ENCODE measurements at places on chromosomes 7 and 10.

DNA sequence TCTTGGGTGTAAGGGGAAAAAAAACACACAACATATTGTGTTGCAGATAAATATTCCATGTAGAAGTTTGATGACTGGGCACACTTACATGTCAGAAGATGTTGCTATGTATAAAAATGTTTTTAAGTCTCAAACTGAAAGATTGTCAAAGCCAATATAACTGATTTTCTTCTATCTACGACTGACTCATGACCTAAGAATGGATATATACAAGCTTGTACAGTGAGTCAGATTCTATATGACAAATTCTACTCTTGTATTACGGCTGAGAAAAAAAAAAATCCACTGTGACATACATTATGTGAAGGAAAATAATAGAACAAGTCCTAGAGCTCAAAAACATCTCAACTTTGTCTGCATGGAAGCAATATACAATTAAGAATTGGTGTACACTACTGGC lies 343.0 kb upstream of the PCDH15 start:
- no peak for DNase-seq

- no peak for DNase-seq
Measured at GRCh38 chr7:117270371-117270770, 52.5 kb downstream of the WNT2 start.

DNA sequence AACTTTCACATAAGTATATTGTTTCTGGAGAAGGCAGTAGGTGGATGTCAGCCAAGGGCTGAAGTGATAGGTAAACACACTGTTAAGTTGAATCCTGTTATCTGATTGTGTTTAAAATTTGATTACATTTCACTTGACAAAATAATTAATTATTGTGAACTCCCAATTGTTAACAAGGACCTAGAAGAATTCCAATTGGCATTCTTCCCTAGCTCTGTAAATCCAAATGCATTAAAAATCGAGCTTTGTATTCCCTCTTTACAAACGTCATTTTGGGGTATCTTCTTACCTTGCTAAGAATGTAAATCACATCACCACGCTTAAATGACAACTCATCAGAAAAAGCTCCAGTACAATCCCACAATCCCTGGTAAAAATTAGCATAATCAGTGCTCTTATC lies 179.9 kb downstream of the SKAP2 start:
- no peak for DNase-seq

- DNase-seq: no peak
Measured at GRCh38 chr10:80714566-80714965, 176.9 kb downstream of the SH2D4B start.

DNA sequence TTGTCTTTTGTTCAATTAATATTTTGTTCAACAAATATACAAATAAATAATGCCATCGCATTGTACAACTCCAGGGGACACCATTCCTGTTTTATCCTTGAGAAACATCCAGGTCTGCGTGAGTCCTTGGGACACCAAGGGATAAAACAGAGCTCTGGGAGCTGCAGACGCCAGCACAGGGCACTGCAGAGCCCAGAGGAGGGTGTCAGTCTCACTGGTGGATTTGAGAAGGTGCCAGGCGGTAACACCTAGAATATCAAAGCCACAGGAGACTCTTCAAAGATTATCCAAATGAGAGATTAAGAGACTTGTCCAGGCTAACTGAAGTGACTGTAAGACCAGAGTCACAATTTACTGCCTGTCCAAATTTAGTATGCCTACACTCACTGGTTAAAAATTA lies 55.3 kb downstream of the TEX36 start:
- no peak for DNase-seq

DNA sequence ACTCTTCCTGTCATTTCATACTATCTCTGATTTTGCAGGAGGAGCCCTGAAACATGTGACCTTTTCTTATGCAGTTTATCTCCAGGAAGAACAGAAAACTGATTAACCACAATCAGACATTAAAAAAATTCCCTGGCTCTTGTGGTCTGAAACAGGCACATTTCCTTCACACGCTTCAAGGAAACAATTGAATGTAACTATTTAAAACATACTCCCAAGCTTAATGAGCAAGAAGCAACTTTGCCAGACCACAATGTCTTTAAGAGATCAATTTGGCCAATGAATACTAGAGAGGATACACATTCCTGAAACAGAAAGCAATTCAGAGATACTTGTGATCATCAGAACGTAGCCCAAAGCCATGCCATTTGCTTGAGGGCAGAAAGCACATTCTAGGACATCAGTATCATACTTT lies 65.8 kb downstream of the PIP4K2A start:
- DNase-seq: no peak

GRCh38 chr7:68440866-68441265 lies 1157.4 kb upstream of the AUTS2 start:
- no peak for DNase-seq

GRCh38 chr10:133489816-133490588 lies 36.3 kb downstream of the SCART1 start:
- no peak for DNase-seq

DNA sequence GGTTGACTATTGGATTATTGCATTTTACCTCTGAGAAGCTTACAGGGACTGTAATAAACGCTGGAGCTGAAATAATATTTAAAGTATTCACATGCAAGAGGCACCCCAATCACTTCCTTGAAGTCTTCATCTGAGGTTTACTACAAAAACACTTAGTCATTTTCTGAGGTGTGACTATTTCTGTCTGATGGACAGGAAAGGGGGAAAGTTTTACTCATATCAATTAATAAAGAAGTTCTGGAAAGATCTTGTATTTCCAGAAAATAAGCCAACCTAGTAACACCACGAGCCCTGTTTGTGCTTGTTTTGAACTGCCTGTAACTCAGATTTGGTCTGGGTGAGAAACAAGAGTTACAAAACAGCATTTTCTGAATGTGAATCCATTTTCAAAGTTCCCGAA lies 63.9 kb upstream of the PRKCQ start:
- DNase-seq: no peak

DNA sequence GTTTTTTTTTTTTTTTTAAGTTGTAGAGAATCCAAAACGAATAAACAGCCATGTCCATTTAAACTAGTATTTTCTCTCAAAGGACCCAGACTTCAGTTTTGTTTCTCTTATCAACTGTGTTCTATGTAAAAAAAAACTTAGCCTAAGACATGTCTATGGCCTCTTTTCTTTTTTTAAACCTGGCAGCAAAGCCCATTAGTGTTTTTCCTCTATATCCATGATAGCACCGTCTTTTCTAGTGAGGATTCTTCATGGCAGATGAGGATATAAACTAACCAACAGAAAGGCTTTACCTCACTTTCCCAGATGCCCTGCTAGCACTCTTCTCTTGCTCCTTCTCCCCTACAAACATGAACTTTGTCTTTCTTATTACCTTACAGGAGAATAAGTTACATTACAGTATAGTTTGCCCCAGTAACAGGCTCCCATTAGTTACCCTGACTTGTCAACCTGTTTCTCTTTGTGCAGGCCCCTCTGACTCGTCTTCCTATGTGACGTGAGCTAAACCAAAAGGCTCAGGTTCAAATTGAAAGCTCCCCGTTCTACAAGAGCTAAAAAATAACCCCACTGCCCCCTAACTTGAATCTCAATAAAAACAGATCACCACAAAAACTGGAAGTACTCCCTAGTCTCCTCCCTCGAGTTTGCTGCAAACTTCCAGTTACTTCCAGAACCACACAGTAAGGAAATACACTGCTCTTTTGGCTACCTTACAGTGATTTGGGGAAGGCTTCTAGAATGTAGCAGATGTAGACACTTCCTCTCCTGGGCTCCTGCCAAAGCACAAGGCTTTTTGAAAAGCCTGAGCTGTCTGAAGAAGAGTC lies 20.1 kb downstream of the P4HA1 start:
- no peak for DNase-seq

- DNase-seq: no peak
Measured at GRCh38 chr10:15166325-15166724, 2.2 kb downstream of the NMT2 start.

- DNase-seq: no peak
Measured at GRCh38 chr10:16195178-16195769, 241.5 kb upstream of the PTER start.

DNA sequence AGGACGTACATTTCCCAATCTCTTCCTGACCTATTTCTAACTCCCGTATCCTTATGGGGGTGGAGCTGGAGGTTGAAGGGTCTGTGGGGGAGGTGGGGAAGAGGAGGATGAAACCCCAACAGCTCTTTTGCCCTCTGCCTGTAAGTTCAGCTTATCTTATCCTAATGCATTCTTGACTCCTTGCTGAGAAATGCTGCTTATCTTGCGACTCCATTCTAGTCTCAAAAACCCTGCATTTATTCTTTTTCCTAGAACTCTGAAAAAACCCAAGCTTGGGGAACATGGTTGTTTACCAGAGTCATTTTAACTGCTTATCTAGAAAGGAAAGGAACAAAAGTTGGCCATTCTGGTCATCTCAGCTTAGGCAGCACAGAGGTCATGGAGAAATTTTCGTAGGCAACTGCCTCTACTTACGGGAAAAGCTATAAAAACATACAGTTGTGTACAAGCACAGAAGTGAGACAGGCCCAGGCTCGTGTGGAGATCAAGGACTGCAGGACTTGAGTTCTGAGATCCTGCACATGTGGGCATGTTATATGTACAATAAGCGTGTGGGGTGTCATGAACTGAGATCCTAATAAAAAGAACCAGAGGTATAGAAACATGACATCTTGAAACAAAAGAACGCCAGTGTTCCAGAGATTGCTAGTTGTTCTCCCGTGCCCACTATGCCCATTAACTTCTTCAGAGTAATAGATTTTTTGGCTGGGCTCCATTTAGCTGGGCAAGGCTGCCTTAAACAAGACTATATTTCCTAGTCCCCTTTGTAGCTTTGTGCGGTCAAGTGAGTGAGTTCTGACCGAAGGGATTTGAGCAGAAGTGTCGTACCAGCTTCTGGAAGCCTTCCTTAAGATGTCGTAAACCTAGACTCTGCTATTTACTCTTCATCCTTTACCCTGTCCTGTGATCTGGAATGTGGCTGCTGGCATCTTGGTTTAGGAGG lies 9.6 kb downstream of the INMT start:
- no peak for DNase-seq

GRCh38 chr10:19993714-19994315 lies 177.6 kb downstream of the PLXDC2 start:
- no peak for DNase-seq

DNA sequence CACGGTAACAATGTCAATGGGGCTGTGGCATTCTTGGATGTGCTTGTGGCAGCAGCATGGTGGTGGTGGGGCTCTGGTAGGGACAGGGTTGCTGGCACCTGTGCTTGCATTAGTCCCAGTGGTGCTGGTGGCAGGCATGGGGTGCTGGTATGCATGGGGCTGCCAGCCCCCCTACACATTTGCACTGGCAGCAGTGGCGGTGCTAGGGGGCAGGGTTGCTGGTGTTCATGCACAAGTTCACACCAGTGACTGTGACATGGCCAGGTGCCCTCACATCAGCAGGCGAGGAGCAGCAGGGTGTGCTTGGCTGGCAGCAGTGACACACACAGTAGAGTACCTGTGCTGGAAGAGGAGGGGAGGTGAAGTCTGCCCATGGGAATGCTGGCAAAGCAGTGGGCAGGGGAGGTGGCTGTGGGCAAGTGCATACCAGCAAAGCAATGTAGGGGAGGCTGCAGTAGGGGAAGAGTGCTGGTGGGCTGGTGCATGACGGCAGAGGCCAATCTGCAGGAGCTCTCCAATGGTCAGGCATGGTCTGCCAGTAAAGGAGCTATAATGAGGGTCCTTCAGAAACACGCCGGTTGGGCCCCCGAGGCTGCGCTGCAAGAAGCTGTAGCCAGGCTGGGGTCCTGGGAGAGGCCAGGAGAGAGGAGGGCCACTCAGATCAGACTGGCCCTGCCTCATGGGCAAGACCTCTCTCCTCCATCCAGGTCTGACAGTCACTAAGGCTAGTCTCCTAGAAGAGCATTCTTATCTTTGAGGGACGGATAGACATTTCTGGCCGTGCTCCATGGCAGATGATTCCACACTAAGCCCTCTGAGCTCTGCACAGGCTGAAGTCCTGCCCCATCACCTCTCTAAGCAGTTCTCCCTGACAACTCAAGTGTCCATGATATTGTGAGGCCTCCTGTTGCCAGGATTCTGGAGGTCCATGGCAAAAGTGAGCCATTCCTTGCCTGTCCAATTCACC lies 406.4 kb downstream of the SEMA3D start:
- DNase-seq: no peak

- no peak for DNase-seq
Measured at GRCh38 chr7:2086229-2086628, 146.5 kb downstream of the MAD1L1 start.

- no peak for DNase-seq
Measured at GRCh38 chr7:81925530-81925929, 155.7 kb upstream of the HGF start.

DNA sequence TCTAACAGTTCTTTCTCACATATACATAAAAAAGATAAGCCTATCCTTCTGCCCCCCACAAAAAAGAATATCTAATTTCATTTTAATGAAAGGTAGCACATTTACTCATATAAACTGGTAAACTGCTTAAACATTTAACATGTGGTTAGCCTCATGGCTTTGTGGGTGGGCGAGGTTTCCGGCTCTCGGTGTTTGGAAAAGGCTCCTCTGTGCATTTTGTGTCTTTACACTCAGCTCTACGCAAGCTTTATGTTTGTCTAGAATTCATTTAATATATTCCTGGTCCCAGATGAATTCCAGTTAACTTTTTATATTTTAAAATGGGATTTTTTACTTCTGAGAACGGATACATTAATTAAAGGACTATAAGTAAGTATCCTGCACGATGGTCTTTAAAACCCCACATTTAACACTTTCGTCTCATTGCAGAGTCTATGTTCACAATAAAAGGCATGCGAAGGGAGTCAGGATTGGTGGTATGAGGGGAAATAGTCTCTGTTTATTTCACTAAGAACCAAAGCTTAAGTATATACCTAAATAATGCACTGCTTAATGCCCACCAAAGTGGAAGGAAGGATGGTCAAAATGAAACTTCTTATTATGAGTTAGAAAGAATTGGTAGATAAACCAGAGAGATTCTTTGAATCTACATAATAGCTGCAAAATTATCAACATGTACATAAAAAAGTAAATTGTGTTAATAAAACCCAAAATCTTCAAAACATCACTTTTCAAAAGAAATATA lies 197.2 kb downstream of the CRPPA start:
- DNase-seq: peak; percentile 12

DNA sequence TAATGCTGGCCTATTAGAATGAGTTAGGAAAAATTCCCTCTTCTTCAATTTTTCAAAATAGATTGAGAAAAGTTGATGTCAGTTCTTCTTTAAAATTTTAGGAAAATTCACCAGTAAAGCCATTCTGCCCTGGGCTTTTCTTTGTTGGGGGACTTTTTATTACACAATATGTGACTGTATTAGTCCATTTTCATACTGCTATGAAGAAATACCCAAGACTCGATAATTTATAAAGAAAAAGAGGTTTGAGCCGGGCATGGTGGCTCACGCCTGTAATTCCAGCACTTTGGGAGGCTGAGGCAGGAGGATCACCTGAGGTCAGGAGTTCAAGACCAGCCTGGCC lies 12.7 kb downstream of the TAS2R40 start:
- no peak for DNase-seq

DNA sequence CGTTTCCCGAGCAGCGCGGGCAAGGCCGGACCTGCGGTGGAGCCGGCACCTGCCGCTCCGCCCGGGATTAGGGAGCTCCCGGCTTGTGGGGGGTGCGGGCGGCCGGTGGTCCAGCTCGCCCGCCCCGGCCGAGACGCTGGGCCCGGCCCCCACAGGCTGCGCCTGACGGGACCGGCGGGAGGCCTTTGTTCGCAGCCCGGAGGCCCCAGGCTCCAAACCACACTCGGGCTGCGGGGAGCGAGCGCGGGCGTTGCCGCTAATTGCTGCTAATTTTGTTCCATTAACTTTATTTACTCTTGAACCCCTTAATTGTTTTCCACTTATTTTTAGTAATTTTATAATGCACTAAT lies 9.6 kb downstream of the UNCX start:
- no peak for DNase-seq

- DNase-seq: no peak
Measured at GRCh38 chr7:44880317-44881018, 4.9 kb downstream of the PURB start.

Measured in stimulated activated CD8-positive, alpha-beta memory T cell treated with anti-CD3 and anti-CD28 coated beads, Interleukin-2, amount 100 ng/mL, for 1 hour (primary cell).